ENCODE measurements at places on chromosomes 13 and 19. TPM values are rescaled to one million over a fixed set of nuclear protein-coding genes. Genes with fewer than 3 reads are reported as not detected.

Gene ZNF837
- 2.2 TPM for total RNA-seq

Gene COX6B1
- 156 TPM for total RNA-seq

Gene NLRP7
- total RNA-seq = not detected

Gene ZNF600
- total RNA-seq = 3.7 TPM

Gene ADAMTSL5
- 1.6 TPM for total RNA-seq

Gene GJB2
- total RNA-seq = 1.5 TPM

Gene CACNG6
- total RNA-seq = not detected

Gene KASH5
- total RNA-seq = not detected

Gene CEACAM1
- total RNA-seq = not detected

Gene ERICH6B
- not detected for total RNA-seq

Gene C1QTNF9B
- total RNA-seq = not detected

Gene IL11
- total RNA-seq = 0.37 TPM

Gene COL5A3
- total RNA-seq = 18.7 TPM

Gene KLK2
- total RNA-seq = not detected

Gene PEAK3
- not detected for total RNA-seq

Gene CBLC
- not detected for total RNA-seq

Gene ZNF253
- 3.3 TPM for total RNA-seq

Gene ZNF17
- 8.8 TPM for total RNA-seq

Gene MAST1
- total RNA-seq = not detected

Gene ZNF491
- 1.1 TPM for total RNA-seq

Gene B3GNT3
- total RNA-seq = not detected

Gene ZNF613
- total RNA-seq = 3.7 TPM

Gene C19orf18
- 0.37 TPM for total RNA-seq

Gene CGB3
- not detected for total RNA-seq

Gene PLPP2
- 9.6 TPM for total RNA-seq

Gene SLITRK5
- not detected for total RNA-seq

Gene ANGPTL4
- total RNA-seq = 21.7 TPM

Gene FAM216B
- not detected for total RNA-seq

Gene ZNF554
- 2.9 TPM for total RNA-seq

Gene ATP8B3
- total RNA-seq = 2.0 TPM

Gene CD320
- 47.8 TPM for total RNA-seq

Gene DIAPH3
- total RNA-seq = 22.7 TPM

Gene CYP4F12
- total RNA-seq = 0.39 TPM

Gene POGLUT2
- 16.4 TPM for total RNA-seq

Measured in subcutaneous preadipocyte (primary cell).